Cardiac fibroblast (primary cell): ENCODE measurements at places on chromosomes 16 and 17.

DNA sequence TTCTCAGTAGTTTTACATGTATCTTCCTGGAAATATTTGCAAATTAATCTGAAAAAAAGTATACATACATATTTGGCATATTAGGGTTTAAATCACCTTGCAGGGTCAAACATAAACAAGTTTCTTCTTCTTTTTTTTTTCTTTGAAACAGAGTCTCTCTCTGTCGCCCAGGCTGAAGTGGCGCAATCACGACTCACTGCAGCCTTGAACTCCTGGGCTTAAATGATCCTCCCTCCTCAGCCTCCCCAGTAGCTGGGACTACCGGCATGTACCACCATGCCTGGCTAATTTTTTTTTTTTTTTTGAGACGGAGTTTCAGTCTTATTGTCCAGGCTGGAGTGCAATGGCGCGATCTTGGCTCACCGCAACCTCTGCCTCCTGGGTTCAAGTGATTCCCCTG is 12.6 kb upstream of the FUS start:
- DNase-seq, result no peak

DNA sequence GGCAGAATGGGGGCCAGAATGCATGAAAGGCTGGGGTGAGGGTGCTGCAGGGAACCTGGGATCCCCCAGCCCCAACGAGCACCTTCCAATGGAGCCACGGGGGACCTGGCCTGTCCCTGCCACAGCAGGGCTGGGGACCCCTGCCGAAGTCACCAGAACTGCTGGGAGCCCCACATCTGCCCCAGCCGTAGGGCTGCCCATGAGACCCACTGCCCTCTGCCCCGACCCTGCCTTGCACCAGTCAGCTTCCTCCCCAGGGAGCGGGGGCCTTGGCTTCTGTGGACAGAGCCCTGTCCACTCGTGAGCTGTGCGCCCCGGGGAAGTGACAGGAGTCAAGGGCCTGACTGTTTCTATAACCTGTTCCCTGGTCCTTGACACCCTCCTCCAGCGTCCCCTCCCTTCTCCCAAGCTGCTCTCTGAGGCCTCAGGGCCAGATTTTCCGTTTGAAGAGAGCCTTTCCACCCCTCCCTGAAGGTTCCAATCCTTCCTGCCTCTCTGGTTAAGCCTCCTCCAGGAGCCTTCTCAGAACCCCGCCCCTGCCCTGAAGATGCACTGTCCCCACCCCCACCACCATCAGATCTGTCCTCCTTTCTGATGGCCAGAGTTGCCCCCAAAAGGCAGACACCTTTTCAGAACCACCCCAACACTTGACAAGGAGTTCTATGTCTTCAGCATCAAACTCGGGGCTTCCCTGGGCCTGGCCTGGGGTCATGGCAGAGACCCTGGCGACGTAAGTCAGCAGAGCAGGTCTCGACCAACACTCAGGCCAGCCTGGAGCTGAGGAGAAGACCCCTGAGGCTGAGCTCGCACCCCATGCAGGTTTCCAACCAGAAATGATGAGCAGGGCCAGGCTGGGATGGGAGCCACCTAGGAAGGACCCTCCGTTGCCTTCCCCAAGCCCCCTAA is 10.7 kb upstream of the PRR29 start:
- no peak for DNase-seq

GRCh38 chr17:48718227-48718760 is 4.0 kb downstream of the PRAC1 start:
- DNase-seq, result no peak

GRCh38 chr17:77616254-77616731 is 342.2 kb upstream of the TNRC6C start:
- DNase-seq, result no peak

DNA sequence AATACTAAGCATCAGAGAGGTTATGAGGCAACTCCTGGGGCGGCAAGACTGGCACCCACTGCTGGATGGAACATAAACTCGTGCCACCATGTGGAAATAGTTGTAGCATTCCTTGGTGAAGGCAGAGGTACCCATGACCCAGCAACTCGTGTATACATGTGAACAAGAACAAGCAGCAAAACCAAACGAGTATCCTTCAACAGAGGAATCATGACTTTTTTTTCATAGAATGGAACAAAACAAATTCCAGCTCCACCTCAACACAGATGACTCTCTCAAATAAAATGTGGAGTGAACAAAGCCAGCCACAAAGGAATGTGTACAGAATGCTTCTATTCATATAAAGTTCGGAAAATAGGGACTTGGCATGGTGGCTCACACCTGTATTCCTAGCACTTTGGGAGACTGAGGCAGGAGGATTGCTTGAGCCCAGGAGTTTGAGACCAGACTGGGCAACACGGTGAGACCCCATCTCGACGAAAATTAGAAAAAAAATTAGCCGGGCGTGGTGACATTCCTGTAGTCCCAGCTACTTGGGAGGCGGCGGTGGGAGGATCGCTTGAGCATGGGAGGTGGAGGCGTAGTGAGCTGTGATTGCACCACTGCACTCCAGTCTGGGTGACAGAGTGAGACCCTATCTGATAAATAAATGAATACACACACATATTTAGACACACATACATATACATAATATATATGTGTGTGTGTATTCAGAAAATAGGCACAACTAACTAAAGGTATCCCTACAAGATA is 35.3 kb downstream of the B9D1 start:
- peak; percentile 92 for DNase-seq

GRCh38 chr17:74730491-74731346 is 6.3 kb upstream of the RAB37 start:
- DNase-seq, result no peak

DNA sequence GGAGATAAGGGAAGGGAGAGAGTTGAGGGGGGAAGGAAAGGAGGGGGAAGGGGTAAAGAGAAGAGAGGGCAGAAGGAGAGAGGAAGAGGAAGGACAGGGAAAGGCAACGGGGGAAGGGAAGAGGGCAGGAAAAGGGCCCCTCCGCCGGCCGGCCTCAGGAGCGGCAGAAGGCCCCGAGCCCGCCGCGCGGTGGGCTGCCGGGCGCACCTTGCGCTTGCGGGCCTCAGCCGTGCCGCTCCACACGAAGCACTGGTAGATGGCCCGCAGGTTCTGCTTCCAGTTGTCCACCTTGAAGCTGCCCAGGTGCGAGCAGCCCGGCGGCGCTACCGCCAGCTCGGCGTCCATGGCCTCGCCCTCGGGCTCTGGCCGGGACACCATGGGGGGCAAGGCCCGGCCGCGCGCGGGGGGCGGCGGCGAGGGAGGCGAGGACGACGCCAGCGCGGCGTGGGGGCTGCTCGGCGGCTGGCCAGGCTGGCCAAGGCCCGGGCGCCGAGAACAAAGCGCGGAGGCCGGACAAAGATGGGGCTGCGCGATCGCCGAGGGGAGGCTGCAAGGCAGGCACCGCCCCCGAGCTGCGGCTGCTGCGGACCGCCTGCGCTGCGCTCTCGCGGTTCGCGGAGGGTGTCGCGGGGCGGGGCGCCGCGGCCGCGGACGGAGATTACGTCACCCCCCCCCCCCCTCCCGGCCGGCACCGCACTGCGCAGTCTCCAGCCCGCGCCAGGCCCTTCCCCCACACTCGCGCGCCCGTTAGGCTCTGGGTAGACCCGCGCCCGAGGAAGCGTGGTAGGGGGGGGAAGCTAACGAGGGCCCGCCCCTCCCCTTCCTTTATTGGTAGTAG is at the start of gene USP22:
USP22 (minus strand) TSS at position 554 of the 838 bp plus-strand sequence; CDS start at position 378, 176 bp downstream.
- DNase-seq, result no peak

DNA sequence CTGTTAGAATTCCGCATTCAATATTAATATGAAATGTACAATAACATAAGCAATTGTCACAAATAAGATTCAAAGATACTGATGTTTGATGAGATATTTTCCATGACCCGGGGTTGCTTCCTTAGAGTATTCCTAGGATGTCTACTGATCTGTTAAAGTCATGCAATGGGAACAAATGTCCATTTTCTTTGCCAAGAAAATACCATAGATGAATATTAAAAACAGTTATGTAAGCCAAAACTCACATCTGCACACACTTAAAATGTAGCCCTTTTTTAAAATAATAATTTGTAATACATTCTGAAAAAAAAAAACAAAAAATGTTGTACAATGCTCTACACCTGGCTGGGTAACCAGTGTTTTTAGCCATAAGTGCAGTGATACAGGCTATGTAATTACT is 259.4 kb upstream of the AXIN2 start:
- DNase-seq, result no peak

- DNase-seq, result peak; percentile 64
Measured at GRCh38 chr17:72560303-72561247, 439.8 kb downstream of the SOX9 start.

- DNase-seq, result no peak
Measured at GRCh38 chr17:4409659-4410058, 24.1 kb upstream of the SPNS3 start.

GRCh38 chr16:28873543-28874201 is 4.6 kb upstream of the ATP2A1 start:
- DNase-seq, result peak; percentile 21

GRCh38 chr17:61406971-61407911 is 7.6 kb downstream of the TBX2 start:
- no peak for DNase-seq

- no peak for DNase-seq
Measured at GRCh38 chr17:9519583-9520272, 55.9 kb downstream of the STX8 start.

DNA sequence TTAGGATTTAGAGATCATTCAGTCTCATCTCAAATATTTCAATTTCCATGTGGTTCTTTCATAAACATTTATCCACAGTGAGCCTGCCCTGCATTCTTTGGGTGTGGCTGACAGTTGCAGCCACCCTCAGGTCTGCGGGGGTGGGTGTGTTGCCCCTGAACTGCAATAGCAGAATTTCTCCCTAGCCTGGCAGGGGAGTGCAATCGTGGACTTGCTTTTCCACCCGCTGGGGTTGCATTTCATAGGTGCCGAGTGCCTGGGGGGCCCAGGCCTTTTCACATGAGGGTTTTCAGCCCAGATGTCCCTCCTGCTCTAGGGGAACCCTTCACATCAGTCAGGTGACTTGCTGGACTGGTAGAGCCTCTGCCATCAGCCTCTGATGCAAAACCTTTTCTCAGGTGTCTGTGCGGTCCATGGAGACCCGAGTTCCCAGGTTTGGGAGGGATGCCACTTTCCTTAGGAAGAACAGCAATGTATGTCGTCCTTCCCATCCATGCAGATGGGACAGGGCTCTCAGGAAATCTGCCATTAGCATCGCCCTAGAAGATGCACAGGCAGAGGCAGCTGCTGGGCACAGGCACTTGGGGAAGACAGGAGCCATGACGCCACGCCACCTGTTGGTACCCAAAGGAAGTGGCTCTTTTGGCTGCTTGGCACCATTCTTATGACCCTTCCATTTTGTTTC is 2.4 kb upstream of the USP36 start:
- DNase-seq, result peak; percentile 45

DNA sequence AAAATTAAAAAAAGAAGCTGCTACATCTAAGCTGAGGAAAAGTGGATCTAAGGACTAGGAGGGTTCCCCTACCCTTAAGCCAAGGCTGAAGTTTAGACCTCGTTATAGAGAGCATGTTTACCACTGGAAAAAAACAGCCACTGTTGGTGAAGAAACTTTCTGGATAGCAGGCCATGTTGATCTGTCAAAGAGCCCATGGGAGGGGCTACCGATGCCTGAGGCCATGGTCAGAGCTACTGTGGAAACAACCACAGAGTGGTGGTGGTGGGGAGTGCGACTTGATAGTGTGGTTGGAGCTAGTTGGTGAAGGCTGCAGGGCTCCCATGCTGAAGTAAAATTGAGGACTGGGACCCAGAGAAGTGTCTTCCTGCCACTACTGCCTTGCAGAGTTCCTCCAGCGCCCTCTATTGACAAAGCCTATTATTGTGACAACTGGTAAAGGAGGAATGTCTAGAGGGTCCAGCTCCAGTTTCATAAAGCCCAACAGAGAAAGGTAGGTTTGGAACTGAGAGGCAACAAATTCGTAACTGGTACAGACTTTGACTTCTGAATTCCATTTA is 12.7 kb upstream of the FAM20A start:
- peak; percentile 66 for DNase-seq

DNA sequence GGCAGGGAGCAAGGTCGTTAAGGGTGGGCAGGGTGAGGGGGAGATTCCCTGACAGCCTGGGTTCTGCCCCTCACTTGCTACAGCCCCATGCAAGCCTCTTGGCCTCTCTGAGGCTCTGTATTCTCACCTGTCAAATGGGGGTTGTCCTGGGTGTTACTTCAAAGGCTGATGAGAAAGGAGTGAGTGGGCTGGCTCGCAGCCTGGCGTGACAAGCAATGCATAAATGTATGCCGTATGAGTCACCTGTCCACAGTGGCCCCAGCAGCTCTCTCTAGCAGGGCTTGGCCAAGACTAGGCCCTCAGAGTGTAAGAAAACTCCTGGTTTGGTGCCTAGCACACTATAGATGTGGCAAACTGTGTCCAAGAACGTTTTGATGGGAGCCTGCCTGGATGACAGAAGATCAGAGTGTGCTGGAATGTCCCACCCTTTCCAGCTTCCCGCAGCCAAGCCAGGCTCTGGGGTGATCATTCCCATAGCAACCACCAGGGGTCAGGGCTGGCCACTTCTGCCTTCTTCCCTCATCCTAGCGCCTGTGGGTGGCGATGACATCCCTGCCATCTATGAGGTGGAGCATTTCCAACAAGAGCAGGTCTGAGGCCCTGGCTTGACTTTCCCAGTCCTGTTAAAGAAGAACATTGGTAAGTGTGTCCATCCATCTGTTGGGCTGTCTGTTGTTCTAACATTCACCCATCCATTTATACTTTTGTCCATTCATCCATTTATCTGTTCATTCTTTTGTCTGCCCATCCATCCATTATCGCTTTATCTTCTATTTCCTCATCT is 37.2 kb upstream of the ADGRG1 start:
- peak; percentile 92 for DNase-seq

DNA sequence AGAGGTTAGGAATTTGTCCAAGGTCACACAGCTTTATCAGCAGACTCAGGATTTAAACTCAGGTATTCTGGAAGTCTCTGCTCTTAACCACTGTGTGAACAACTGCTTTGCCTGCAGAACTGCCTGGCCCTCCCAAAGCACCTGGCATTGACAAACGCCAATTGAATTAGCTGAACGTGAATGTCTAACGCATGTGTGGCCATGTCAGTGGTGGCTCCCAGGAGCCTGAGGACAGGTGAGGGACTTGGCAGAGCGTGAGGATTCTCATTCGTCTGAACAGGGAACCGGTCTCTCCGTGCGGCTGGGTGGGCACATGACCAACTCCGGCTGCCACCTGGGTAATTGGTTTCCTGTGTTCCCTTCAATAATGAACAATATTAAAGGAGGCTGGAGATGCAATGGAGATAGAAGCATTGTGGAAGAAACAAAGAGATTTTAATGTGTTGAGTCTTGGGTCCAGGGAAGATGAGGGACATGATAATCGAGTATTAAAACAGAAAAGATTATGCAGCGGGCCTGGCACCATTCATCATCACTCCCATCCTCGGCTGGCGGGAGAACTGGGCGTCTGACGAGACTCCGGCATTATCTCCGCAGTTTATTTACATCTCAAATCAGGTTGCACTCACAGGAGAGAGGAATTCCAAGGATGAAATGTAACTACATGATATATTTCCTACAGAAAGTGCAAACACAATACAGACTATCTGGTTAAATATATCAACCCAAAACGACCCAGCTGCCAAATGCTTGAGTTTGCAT is 113.5 kb downstream of the NPIPB5 start:
- no peak for DNase-seq
